ENCODE measurements at places on chromosomes 1 and 21.
A peak's percentile ranks its signal among the peaks of the same experiment; 100 is the strongest.

- DNase-seq: peak; percentile 89
These were observed 1.5 kb downstream of the TRIM62 start for GRCh38 chr1:33180226-33180910.

DNA sequence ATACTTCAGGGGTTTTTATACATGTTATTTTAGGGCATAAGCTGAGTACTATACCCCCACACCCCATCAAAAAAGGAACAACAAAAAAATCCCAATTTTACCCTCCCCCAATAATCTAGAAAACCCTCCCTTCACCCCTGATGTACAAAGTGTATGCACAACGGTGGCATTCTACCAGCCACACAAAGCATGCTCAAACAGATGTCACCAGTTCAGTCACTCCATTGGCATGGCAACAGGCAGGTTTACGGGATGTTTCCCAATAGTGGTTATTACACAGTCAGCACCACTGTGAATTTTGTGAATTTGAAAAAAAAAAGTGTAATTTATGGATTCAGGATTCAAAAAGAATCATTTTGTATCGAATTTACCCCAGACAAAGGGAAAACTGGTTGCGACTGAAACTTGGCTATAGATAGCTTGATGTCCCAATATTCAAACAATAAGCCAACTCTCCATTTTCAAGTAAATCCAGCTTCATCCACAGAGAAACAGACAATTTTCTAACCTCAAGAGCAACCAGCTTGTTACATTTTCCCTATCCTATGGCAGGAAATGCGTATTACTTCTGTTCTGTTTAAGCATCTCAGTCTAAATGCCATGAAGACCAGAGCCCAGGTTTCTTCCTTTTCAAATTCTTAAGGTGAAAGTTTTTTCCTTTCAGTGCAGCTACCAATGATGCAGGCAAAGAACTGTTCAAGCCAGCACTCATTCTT, 34.0 kb upstream of the SLC45A3 start:
- DNase-seq: peak; percentile 33

- no peak for DNase-seq
These were observed 243.6 kb downstream of the SIPA1L2 start for GRCh38 chr1:232386294-232386693.

DNA sequence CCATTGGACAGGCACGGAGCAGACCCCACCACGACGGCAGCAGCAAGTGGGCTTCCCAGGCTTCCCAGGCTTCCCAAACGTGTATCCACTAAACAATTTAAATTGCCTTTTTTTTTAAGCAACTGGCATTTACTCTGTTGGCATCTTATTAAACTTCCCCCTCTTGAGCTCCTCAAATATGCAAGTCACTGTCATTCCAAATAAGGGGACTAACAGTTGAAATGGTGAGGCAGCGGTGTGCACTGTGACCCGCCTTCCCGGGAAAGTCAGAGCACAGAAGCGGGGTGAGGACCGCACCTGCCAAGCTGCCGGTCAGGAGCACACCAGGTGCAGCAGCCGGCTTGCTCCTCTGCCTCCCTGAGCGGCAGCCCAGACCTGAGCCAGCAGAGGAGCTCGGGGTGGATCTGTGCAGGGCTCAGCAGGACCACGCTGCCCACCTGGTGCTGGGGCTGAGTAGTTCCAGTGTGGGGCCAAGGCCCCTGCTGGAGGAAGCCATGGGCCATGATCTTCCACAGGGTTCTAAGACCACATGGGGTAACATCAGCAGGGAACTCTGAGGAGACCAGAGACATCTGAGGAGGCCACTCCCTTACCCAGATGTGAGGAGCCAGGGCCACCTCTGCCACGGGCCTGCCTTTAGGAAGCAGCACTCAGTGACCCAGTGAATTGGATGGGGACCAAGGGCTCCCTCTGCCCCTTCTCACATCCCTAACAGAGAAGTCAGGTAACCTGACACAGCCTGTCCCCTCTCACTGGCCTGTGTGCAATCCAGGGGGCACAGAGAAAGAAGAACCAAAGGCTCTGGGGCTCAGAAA, 245.4 kb downstream of the NPHP4 start:
- no peak for DNase-seq

- no peak for DNase-seq
These were observed 49.8 kb downstream of the LYPLAL1 start for GRCh38 chr1:219223496-219223895.

GRCh38 chr1:179121159-179121938, 39.5 kb downstream of the TOR3A start:
- peak; percentile 69 for DNase-seq

DNA sequence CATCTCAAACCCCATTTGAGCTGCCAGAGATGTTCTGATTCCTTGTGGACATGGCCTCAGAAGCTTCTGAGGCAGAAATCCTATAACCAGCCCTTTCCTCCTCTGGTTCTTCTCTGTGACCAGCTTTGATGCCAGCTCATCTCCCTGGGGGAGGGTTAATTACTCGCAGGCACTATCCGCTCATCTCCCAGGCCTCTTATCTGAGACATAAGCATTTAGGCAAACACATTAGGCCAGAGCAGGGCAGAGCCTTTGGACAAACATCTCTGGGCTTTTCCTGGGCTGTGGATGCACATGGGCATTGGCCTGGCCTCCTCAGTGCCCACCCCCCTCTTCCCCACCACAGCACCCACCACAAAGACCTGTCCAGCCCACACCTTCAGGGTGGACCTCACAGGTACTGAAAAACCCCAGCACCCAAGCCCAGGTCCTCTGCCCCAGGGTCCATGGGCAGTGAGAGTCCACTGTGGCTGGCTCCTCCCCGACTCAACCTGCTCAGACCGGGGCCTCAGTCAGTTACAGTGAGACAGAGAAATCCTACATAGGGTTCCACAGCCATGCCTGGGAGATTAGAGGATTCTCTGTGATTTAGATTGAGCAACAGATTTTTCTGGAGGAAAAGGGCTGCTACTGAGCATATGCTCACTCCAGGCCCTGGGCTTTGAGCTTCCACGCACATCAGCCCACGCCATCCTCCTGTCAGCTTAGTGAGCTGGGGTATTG, 26.9 kb downstream of the IGSF21 start:
- no peak for DNase-seq

DNA sequence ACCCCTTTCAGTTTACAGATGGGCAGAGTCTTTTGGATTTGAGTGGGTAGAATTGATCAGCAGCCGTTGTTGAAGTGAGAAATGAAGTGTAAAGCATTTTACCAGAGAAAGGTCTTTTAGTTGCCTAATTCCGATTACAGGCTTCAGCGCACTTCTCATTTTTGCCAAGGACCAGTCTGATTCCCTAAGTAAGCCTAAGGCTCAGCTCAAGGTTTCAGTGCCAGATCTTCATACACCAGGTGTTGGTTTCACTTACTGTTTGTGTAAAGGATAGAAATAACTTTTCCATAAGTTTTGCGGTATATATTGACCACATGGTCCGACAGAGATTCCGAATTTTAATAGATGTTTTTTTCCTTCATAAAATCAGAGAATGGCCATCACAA, 83.9 kb upstream of the BMP8A start:
- DNase-seq: no peak

GRCh38 chr1:231855361-231855760, 228.8 kb downstream of the DISC1 start:
- DNase-seq: no peak

DNA sequence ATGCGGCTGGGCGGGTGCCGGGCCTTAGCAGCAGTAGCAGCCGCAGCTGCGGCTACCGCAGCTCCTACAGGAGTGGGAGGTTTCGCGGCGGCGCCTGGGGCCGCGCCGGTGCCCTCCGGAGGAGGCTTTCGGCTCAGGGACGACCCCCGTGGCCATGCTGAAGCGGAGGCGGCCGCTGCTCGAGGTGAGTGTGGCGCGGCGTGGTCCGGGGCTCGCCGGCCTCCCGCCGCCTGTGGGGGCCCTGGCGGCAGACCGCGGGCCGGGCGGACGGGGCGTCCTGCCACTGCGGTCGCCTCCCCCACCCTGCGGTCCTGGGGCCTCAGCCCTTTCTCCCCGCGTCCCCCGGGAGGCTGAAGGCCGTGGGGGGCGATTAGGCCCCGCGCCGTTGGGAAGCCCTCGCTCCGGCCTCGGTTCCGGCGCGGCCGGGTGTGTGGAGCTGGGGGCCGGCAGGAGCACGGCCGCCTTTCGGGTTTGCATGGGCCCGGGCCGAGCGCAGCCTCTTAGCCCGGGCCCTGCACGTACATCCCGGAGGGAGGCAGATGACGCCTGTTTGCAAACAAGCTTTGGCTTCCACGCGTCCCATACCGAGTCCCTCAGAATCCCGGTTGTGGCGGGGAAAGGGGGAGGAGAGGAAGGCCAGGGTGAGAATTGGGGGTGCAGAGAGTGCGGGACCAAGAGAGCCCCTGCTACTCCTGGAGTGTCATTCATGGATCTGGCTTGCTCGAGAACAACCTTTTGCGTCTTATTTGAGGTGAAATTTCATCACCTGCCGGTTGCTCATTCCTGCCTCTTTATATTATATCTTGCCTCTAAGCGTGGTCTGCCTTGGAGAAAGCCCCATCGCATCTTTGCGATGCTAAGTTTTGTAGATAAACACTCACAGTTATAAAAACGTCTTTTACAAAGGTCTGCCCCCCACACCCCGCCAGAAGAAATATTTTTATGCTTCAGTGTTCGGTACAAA, 613 bp downstream of the ZFYVE9 start:
- peak; percentile 62 for DNase-seq

DNA sequence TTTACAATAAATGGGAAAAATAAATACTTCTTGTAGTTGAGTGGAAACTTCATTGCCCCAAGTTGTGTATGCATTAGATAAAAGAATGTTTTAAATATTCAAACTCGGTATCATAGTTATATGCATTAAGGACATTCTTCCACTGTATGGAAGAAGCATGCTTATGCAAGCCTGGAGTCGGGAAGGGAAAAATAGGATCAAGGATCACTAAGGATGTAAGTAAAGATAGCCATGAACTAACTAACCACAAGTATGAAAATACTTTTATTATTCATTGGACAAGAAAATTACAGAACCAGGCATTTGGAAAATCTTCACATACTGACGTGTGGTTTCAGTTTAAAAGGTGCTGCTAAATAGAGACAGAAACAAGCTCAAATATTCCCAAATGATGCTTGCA, 26.9 kb upstream of the DPYD start:
- peak; percentile 0 for DNase-seq

- no peak for DNase-seq
These were observed 28.0 kb upstream of the DIPK1A start for GRCh38 chr1:92989253-92989652.

All from astrocyte of the spinal cord (primary cell).